Suppressor macrophage (primary cell): ENCODE measurements at places on chromosomes 4 and X.

DNA sequence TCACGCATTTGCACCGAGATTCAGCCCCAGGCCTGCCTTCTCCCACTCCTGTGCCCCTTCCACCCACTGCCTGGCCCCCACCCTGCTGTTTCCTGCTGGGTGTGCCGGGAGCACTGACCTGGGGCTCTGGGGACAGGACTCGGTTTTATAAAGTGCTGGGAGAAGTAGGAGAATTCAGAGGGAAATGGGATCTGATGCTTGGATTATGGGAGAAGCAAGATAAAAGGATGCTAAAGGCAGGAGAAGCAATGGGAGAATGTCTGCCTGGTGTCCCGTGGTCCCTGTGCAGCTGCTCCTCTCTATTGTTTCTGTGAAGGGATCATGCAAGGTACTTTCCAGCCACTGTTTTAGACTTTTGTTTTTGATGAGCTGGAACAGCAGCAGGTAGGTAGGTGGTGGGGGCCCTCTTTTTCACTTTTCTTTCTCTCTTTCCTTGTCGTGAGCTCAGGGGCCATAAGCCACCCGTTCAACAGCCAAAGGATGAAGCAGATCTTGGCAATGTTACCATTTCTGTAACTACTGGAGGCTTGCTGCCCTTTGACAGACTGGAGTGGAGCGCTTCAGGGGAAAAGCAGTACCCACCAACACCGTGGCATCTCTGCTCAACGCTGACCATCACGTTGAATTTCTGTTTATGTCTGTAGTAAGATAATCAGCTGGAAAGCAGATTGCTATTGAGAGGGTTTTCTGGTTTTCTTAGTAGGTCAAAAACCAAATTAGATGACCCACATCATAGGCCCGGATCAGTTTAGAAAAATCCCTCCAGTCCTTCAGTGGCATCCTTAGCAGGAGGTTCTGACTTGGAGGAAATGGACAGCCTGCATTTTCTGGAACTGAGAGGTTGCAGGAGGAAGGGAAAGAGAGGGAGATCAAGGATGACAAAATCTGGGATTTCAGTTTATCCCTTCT lies 63.8 kb upstream of the ENPP6 start:
- no peak for DNase-seq

- DNase-seq, result no peak
Observed at GRCh38 chr4:57494821-57495220, 384.6 kb upstream of the IGFBP7 start.

- DNase-seq, result no peak
Observed at GRCh38 chr4:123939621-123940020, 543.0 kb downstream of the SPRY1 start.

DNA sequence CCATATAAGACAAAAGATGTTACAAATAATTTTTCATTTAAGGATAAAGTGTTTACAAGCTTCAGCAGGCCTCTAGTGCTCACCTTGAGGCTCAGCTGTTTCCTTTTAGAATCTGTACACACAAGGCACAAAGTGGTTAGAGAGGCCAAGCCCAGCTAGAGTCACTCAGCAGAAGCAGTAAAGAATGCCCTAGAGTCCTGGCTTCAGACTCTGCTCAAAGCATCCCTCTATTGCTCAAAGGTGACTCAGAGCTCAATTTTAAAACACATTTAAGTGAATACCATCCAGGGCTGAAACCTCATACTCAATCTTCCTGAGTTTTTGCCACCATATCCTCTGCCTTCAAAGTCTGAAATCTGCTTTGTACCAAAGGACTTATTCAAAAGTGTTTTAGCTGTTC lies 22.6 kb upstream of the PHF8 start:
- DNase-seq, result no peak

- DNase-seq, result no peak
Observed at GRCh38 chr4:3043282-3044020, 30.9 kb downstream of the HTT-AS start.

DNA sequence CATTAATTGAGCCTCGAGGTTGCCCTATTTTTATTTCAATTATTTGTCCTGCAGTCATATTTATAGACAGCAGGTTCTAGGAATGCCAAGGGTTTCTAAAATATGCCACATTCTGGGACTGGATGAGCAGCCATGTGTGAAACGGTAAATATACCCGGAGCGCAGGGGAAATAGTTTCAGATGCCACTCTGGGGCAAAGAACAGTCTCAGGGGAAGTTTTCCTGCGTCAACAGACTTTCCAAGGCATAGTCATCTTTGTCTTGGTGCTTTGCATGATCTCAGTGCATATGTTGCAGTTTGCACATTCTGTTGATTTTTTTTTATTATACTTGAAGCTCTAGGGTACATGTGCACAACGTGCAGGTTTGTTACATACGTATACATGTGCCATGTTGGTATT lies 71.0 kb downstream of the GPAT3 start:
- DNase-seq, result no peak

DNA sequence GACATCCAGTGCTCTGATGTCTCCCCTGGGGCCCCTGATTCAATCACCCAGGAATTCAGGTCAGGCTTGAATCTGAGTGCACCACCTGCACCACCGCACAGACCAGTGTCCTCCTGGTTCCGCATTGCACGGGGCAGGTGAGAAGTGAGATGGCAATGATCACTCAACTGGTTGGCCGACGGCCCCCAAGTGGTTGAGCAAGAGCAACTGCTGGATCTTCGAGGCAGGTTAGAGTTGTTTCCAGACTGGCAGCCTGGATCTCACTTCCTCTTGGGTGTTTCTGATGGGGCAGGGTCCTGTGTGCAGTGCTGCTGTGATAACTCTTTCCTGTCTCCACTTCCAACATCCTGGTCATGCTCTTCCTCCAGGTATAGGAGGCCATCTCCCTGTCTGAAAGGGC lies 50.4 kb downstream of the C4orf50 start:
- no peak for DNase-seq

DNA sequence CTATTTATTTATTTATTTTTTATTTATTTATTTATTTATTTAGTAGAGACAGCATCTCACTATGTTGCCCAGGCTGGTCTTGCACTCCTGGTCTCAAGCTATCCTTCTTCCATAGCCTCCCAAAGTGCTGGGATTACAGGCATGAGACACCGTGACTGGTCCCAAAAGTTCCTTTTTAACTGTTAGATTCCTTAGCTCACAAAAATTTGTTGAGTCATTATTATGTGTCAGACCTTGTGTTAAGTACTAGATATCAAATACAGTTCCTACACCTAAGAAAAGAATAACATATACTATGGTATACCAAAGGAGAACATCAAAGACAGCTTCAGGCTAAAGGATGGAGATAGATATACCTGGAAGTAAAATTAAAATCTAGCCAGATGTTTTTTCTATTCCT lies 11.6 kb downstream of the FGA start:
- no peak for DNase-seq

DNA sequence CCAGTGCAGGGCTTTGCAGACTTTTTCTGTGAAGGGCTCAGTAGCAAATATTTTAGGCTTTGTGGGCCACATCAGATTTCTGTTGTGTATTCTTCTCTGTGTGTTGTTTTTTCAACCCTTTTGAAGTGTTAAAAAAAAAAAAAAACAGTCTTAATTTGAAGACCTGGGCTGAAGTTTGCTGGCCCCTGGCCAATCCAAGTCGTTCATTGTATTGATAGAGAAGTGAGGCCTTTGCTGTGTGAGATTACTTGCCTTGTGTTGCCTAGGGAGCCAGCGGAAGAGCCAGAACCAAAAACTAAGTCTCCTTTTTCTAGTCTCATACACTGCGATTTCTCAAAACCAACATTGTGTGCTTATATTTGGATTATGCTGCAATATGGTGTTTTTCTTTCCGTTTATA lies 46.9 kb downstream of the MTM1 start:
- no peak for DNase-seq

DNA sequence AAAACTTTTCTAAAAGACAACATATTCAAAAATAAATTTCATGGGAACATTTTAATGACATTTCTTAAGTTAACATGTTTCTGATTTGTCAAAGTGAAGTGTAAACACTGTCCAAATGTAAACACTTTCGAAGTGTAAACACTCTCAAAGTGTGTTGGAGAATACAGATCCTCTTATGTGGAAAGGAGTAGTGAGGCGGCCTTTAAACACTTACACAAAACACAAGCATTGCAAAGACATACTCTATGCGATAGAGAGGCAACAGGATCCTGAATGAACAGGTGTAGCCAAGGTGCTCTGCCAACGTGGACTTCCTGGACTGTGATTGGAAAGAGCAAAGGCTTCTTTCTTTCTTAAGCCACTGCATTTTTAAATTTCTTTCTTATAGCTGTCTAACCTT lies 62.7 kb upstream of the PGM2 start:
- DNase-seq, result no peak

DNA sequence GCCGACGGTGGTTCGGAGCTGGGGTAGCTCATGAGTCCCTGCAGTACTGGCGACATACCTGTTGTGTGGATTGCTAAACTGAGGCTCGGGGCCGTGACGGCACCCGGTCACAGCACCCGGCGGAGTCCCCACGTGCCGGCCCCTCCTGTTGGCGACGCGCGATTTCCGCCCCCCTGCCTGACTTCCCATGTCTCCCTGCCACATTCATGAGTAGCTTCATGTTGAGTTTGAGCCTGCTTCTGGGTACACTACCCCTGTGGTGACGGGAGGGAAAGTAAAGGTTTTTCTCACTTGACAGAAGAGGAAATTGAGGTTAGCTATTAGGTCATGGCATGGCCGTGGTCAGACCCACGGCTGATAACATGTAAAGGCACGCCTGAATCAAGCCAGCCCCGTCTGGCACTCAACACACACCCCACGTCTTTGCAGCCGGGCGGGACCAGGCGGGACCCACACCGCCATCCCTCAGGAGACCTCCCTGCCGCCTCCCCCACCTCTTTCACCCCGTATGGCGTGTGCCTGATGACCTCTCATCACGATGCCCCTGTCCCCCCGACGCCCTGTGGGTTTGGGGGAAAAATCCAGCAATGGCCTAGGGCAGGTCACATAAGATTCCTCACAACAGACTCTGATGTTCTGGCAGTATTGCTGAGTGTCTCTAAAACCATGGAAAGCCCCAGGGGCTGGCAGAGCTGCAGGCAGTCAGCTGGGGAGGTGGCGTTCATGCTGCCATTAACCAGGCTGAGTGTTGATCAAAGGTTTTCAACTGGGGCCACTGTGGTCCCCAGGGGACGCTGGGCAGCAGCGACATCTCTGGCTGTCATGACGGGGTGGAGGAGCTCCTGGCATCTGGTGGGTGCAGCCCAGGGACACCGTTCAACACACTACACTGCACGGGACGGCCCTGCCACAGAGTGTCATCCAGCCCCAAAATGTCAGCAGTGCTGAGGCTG lies 29.2 kb downstream of the P2RY8 start:
- peak; percentile 79 for DNase-seq

DNA sequence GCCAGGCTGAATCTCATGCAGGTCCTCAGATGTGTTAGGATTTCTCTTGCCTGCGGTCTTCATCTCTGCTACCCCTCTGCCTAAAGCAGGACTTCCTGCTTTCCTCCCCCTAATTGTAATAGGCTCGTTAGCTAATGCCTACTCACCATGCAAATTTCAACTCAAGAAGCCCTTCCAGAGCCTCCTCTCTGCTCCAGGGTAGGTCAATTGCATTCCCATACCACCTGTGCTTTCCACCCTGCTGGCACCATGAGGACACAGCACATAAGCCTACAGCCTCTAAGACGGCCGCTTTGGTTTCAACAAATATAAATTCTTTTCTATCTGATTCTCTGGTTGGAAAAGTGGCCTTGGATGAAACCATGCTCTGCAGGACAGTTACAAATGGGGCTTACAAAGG lies 93.9 kb downstream of the QDPR start:
- no peak for DNase-seq

DNA sequence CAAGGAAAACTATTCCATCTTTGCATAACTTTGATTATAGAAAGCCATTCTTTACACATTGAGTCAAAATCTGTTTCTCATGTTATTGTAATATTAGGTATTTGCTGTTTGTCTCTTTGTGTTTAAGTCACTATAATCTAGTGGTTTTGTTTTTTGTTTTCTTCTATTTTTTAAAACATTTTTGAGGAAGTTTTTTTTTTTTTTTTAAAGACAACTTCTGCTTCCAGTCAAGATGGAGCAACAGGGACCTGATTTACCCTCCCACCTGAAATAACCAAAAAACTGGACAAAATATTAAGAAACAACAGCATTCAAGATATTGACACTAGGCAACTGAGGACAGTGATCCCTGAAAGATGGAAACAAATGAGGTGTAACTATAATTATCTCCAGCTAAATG lies 18.4 kb upstream of the NSUN7 start:
- no peak for DNase-seq

- no peak for DNase-seq
Observed at GRCh38 chrX:6026429-6026828, 202.2 kb downstream of the NLGN4X start.

- DNase-seq, result peak; percentile 89
Observed at GRCh38 chr4:25970226-25970675, 56.2 kb downstream of the SMIM20 start.

- DNase-seq, result no peak
Observed at GRCh38 chr4:8644461-8644891, 51.9 kb downstream of the CPZ start.

GRCh38 chrX:152735101-152735500 lies 1.5 kb downstream of the MAGEA12 start:
- no peak for DNase-seq

GRCh38 chrX:10922835-10923234 lies 188.3 kb upstream of the HCCS start:
- no peak for DNase-seq

DNA sequence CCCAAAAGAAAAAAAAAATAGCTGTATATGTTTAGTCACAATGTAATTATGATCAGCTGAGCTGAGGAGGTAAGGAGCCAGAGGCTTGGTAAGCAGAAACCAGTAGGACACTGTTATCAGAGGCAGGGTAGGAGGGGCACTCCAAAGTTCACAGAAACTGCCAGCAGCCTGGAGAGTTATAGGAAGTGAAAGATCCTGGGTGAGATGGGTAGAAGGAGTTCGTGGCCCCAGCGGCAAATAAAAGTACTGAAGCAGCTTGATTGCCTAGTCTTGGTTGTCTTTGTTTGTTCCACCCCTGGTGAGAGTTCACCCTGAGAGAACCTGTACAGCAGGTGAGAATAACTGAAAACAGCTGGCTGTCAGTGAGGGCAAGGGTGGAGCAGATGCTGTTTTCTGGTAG lies 340.8 kb downstream of the ADGRL3 start:
- DNase-seq, result no peak

GRCh38 chr4:111639120-111639690 lies 506.0 kb upstream of the FAM241A start:
- DNase-seq, result no peak

DNA sequence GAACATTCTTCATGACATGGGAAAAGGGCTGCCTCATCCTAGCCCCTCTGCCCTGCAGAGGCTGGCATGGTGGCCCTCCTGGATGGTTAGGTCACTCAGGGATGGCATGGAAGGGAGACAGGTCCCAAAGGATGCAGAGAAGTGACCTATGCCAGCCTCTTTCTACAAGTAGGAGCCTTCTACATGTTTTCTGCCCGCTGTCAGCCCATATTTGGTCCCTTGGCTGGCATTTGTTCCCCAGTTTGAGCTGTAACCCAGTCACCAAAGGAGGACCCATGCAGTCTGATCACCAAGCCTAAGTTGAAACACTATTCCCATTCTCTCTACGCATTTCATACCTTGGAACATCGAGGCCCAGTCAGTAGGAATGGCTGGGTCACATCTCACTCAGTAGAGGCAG lies 95.4 kb downstream of the PJA1 start:
- DNase-seq, result no peak

DNA sequence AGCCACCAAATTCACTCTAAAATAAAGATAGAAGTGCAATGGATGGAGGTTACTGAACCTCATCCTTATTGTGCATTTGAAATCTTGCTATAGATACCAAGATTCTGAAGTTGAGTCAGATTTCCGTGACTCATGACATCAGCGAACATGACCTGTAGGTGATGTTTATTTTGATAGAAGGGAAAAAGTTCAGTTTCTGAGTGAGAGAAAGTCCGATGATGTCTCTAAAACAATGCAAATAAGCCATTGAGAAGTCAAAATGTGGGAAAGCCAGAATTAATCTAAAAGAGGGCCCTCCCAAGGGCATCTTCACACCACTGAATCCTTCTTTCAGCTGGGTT lies 20.0 kb downstream of the PHOX2B start:
- no peak for DNase-seq
